SK-N-MC (cell line): ENCODE measurements at places on chromosomes 1 and 21.

DNA sequence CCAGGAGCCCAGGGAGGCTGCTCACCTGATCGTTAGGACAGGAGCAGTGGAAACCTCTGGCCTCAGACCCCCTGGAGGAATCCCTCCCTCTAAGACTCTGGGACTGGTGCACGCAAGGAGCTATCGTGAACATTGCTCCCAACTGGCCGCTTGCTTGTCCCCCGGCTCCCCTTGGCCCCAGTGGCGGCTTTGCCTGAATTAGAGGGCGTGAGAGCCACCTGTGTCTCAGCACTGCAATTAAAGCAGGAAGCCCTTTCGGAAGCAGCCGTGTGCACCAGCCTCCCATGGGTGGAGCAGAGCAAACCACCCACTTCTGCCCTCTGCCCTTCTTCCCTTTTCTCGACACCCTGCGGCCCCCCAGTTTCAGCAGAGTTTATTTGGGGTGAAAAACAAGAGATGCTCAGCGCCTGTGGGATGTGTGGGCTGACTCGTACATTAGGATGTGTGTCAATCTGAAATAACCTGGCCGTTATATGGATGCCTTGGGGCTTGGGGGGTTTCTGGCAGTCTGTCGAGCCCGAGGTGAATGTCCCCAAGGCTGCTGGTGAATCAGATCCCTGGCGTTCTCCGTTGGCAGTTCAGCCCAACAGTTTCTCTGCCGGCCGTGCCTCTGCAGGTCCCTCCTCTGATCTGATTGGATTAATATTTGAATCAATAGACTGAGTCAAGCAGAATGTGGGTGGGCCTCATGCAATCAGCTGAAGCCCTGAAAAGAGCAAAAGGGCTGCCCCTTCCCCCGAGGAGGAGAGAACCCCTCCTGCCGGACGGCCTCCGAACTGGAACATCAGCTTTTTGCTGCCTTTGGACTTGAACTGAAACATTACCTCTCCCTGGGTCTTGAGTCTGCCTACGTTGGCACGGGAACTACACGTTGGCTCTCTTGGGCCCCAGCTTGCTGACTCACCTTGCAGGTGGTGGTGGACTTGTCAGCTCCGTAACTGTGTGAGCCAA is 7.3 kb upstream of the UMODL1 start:
- no peak for DNase-seq

- DNase-seq = no peak
These were observed 89.5 kb upstream of the GNG4 start for GRCh38 chr1:235739124-235739523.

GRCh38 chr1:34128186-34128889 is 36.7 kb downstream of the CSMD2 start:
- no peak for DNase-seq

- DNase-seq = no peak
These were observed 111.1 kb downstream of the NAV1 start for GRCh38 chr1:201649761-201650622.

- no peak for DNase-seq
These were observed 210.3 kb upstream of the CACYBP start for GRCh38 chr1:174789399-174789798.

DNA sequence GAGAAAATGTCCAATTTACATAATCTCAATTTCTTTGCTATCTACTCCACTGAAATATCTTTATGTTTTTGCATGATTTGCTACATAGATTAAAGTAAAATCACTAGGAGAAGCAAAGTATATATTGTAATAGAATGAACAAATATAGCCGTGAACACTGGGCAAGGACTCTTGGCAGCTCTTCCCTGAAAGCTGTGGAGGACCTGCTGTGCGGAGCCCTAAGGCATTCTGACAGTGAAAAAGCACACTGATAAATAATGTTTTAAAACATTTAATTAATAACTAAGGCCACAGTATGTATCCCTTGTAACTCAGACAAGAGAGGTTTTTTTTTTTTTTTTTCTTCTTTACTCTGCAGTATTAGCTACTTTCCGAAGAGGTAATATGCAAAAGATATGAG is 256.1 kb upstream of the DPYD start:
- DNase-seq = peak; percentile 44

GRCh38 chr1:21814241-21814918 is 2.3 kb downstream of the LDLRAD2 start:
- DNase-seq = no peak

GRCh38 chr1:104706631-104707147 is 957.0 kb downstream of the AMY1C start:
- DNase-seq = no peak

DNA sequence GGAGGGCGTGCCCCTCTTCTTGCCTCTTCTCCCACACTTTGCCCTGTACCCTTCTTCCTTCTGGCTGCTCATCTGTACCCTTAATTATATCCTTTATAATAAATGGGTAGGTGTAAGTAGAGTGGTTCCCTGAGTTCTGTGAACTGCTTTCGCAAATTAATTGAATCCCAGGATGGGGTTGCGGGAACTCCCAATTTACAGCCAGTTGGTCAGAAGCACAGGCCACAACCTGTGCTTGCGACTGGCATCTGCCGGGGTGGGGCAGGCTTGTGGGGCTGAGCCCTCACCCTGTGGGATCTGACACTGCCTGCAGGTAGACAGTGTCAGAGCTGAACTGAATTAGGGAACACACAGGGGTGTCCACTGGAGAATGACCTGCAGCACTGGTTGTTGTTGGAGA is 244.9 kb downstream of the KCNJ6 start:
- no peak for DNase-seq

- peak; percentile 14 for DNase-seq
These were observed 36.8 kb upstream of the PTPRF start for GRCh38 chr1:43493661-43494450.

DNA sequence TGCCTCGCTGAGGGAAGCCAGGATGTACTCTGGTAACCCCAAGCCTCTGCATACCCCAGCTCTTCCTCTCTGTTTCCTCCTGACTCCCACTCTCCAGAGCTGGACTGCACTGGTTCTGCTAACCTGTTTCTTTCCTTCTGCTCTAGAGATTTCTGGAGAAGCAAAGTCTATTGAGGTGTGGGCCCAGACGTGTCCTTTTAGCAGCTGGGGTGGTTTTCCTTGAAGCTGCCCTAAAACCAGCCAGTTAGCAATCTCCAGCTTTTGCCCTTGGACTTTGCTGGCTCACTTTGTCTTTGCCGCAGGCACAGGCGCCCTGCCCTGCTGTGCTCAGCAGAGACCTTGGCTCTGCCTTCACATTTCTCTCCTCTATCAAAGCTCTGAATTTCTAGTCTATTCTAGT is 171.8 kb upstream of the IVNS1ABP start:
- DNase-seq = no peak
